LoVo (cell line): ENCODE measurements at places on chromosomes 1 and 21.

GRCh38 chr21:38159355-38159754 is 97.4 kb upstream of the KCNJ15 start:
- peak; percentile 42 for DNase-seq

- DNase-seq = no peak
Measured at GRCh38 chr1:30650038-30650967, 73.1 kb downstream of the MATN1 start.

DNA sequence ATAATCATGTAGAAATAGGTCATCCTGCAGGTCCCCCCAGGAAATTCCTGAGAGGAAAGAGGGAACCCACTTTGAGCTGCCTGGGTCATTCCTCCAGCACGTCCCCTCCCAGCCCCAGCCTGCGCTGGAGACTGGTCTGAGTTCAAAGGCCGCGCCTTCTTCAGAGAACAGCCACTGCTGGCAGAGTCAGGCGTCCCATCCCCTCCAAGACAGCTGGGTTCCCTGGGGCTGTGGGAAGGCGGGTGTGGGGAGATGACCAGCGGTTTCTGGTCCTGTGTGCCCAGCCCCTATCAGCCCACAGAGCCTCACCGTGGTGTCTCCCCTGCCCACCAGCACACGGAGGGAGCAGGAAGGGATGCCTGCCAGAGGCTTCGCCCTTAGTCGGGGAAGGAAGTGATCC is 18.0 kb upstream of the TRAPPC10 start:
- no peak for DNase-seq

DNA sequence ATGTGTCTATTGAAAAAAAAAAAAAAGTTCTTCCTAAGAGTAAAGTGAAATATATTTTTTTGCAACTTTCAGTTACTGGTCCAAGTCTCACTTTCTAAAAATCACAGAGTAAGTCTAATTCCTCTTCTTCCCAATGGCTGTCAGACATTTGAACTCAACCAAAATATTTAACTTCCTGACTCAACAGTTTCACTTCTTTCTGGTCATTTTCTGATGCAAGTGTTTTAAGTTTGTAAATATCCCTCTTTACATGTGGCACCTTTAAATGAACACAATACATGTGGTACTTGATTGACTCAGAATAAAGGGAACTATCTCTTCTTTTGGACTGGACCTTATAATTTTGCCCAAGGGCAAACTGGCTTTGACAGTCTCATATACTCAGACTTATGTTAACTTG is 76.7 kb downstream of the ASH1L start:
- DNase-seq = no peak

- peak; percentile 90 for DNase-seq
Measured at GRCh38 chr1:39158327-39159086, 46.0 kb upstream of the MACF1 start.

DNA sequence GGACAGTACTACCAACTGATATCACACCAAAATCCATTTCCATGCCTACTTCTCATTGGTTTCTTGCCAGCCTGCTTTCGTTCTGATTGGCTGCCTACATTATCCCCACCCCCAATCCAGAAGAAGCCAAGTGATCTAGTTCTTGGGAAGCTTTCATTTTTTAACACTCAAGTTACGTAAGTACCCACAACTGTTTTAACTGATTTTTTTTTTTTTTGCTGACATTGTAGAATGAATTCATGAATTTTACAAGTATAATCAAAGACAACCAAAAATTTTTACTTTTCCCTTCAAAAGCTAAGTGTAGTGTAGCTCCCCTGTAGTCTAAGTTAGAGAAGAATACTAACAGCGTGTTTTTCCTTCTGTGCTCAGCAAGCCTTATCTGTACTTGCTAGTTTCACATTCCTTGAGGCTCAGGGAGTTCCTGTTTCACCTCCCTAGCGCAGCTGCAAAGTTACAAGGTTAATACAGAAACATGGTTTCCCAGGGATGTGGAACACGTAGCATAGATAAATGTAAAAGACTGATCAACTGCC is at the start of gene SLC9C2:
Gene SLC9C2 (minus strand): TSS at position 17 of the 536 bp plus-strand sequence. CDS start 1,296 bp downstream, outside the sequence.
- DNase-seq = no peak

GRCh38 chr1:232372841-232373440 is 257.0 kb downstream of the SIPA1L2 start:
- DNase-seq = no peak

GRCh38 chr1:30192969-30193630 is 530.3 kb downstream of the MATN1 start:
- DNase-seq = no peak

GRCh38 chr1:205438213-205439158 is 16.6 kb upstream of the LEMD1 start:
- DNase-seq = peak; percentile 16
